ENCODE measurements at places on chromosomes 1 and 21.

DNA sequence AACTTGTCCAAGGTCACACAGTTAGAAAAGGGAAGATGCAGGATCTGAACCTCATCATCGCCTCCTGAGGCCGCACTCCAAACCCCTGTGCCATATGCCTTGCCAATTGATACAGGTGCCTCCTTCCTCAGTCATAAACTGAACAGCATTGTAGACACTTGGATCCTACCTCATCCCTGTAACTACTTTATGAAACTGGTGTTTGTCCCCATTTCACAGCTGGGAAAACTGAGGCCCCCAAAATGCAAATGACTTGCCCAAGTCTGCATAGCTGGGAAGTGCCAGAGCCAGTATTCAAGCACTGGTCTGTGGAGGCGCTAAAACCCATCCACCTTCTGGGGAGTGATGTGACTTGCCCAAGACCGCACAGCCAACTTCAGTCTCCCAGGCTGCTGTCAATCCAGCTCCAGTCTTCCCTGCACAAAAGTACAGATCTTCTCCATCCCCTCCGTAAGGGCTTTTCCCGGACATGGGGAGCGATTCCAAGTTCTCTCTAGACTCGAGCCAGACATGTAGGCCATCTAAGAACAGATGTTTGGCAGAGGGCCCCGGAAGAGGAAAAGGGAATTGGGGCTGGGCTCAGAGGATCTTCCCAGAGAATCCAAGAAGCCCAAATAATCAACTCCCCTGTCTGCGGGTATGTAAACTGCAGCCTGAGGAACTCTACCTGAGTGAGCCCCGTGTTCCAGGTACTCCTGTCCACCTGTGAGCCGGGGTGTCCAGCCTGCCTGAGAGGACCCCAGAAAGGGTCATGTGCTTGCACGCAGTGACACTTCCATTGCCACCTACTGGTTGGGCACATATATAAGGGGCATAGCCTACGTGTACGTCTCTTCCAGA is 60.5 kb downstream of the SYT2 start:
- no peak for DNase-seq

DNA sequence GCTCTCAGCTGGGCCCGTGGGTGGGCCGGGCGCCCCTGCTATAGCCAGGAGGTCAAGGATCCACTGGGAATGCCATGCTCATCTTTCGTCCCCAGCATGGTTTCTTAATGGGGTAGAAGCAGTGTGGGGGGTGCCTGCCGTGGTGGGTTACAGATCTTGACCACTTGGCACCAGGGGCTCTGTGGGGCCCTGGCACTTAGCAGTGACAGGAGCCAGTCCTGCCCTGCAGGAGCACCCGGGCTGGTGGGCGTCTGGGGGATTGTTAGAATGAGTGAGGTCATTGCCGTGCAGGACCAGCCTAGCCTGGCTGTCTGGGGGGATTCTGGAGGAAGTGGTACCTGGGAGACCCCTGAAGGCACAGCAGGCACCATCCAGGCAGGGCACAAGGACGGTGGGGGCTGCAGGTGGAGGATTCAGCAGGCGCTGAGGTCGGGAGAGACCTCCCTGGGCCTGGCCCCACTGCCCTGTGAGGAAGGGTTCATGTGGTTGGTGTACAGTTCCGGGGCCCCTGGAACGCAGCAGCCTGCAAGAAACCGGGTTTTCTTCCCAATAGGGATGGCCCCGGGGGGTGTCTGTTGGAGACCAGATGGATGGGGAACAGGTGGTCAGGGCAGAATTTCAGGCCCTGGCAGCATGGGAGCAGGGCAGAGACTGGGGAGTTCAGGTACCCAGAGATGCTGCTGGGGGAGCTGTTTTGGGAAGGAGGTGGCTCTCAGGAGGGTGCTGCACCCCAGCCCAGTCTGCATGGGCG is 4.8 kb downstream of the AIRE start:
- DNase-seq = no peak

DNA sequence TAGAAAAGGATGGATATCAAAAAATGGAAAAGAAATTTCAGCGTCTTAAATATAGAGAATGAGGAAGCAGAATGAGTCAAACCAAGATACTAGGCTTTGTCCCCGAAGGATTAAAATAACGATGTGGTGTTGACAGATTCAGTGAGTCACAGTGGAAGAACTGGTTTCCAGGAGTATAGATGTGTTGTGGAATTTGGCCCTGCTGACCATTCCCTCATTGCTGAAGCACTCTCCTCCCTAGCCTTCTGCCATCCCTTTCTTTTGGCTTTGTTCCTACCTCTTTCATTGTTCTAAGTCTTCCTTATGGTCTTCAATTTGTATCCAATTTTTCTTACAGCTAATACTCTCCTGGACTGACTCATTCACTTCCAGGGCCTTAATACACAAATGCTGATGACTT is 23.1 kb upstream of the USP25 start:
- DNase-seq = peak; percentile 97

DNA sequence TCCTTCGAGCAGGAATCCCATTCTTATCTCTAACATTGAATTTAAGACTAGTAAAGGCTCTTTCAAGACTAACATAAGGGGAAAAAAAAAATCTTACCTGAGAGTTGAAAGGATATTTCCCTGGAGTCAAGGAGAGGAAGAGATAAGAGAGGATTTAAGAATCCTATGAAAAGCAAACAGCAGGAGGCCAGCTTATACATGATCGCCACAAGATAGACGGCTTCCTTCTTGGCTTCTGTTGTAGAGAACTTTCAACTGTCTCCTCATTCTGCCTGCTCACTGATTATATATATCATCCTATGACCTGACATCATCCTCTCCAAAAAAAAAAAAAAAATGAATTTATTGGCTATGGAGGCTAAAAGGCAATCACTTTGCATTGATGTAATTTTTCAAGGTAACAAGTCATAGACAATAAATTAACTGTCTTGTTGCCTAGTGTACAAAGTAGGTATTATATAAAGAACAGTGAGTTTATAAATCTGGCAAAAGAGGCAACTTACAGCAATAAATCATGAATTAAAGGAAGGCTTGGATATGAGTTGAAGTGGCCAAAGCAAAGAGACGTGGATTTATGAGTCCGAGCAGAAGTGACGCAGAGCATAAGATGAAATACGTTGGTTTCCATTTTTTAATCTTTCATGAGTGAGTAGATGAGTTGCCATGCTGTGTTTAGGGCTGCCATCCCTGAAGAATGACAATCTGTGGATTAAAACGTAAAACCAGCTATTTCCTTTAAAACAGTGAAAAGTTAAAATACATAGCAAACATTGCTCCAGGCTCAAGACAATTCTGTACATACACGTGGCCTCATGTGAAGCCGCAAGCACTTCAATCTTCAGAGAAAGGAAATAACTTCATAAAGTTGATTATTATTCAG is at the start of gene UTS2:
TSS of gene UTS2 (minus strand) at position 262 of the 880 bp plus-strand sequence. CDS start at position 200, 62 bp downstream.
- DNase-seq = no peak

GRCh38 chr1:153359241-153359640 is 1.6 kb downstream of the S100A9 start:
- no peak for DNase-seq

DNA sequence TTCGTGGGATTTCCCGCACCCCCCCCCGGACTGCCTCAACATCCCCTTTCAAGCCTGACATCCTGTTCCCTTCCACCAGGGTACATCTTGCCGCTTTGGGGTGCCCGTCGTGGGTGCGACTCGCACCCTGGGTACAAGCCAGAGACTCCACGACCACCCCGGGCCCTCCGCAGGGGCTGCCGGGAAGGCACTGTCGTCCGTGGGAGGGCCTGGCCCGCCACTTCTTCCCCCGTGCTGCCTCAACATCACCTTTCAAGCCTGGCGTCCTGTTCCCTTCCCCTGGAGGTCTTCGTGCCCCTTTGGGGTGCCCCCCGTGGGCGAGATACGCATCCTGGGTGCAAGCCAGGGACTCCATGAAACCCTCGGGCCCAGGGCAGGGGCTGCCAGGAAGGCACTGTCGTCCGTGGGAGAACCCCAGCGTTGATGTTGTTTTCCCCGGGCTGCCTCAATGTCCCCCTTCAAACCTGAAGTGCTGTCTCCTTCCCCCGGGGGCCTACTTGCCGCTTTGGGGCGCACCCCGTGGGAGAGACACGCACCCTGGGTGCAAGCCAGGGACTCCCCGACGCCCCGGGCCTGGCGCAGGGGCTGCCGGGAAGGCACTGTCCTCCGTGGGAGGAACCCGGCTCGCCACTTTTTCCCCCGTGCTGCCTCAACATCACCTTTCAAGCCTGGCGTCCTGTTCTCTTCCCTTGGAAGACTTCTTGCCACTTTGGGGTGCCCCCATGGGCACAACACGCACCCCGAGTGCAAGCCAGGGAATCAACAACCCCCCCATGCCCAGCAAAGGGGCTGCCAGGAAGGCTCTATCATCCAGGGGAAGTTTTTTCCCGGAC is 138.6 kb downstream of the LIPI start:
- DNase-seq = no peak

GRCh38 chr1:160221089-160221488 is 15.9 kb downstream of the PEA15 start:
- no peak for DNase-seq

GRCh38 chr1:22157359-22157966 is 14.6 kb upstream of the WNT4 start:
- no peak for DNase-seq

- peak; percentile 53 for DNase-seq
Measured at GRCh38 chr1:160101037-160101716, 2.8 kb upstream of the IGSF8 start.

GRCh38 chr21:44701023-44701400 is 4.0 kb downstream of the KRTAP10-12 start:
- no peak for DNase-seq

DNA sequence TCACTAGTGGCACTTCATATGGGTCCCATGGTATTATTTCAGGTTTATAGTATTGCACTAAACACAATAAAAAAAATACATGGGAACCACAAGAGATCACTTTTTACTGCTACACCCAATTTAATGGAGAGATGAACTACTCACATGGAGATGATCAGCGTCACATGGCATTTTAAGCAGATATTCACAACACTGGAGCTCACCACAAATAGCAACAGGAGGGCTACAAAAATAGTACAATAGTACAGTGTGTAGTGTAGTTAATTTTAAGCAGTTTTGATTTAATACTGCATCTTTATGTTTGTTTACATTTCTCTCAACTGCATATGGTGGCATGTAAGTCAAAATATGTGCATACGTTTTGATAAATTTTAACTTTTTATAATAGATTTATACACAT is 31.0 kb downstream of the SNX7 start:
- no peak for DNase-seq

GRCh38 chr1:77316966-77317365 is 35.1 kb downstream of the AK5 start:
- DNase-seq = no peak

- DNase-seq = no peak
Measured at GRCh38 chr1:3697810-3698209, 45.5 kb downstream of the TP73 start.

- no peak for DNase-seq
Measured at GRCh38 chr1:197773856-197774255, 1.4 kb downstream of the DENND1B start.

DNA sequence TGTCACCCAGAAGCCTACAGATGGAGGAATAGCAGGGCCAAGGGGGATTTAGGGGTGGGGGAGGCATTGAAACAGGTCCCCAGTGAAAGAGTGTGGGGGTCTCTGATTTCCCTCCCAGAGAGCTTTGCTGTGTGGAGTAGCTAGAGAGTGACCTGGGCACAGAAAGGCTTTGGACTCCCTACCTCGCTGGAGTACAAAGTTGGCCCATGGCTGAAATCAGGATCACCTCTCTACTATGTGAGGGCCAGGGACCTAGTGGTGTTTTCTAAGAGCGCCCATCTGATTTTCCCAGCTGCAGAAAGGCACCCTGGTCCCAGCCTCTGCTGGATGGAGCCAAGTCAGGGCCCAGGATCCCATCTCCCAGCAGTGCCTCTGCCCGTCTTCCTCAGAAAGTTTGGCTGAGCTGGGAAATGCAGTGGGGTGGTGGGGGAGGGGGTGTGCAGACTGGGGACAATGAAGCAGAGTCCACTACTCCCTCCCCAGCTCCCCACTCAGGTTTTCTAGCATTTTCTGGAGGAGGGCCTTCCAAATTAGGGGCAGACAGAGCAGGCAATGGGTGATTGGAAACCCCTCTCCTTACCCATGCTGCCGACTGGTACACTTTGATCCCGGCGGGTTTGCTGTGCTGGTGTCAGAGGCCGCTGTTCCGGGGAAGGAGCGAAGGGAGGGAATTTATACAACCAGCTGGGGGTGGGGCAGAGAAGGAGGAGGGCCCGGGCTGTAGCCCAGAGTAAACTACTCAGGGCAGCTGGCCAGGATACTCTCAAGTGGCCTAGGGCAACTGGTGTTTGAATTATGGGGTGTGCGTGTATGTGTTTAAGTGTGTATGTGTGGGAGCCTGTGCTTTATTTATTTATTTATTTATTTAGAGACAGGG is at the start of gene SELENBP1:
TSS of gene SELENBP1 (minus strand) at position 648 of the 877 bp plus-strand sequence. CDS start at position 584, 64 bp downstream.
- peak; percentile 84 for DNase-seq

DNA sequence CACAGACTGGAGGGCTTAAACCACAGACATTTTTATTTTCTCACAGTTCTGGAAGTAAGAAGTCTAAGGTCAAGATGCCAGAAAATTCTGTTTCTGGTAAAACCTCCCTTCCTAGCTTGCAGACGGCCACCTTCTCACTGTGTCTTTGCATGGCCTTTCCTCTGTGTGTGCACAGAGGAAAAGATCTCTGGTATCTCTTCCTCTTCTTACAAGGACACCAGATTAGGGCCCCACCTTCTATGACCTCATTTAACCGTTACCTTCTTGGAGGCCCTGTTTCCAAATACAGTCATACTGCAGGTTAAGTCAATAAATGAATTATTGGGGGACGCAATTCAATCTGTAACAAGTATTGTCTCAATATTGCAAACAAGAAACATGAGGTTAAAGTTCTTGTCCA is 63.0 kb upstream of the PRDX6 start:
- no peak for DNase-seq

- no peak for DNase-seq
Measured at GRCh38 chr1:155192346-155193274, 15.1 kb downstream of the THBS3 start.

- no peak for DNase-seq
Measured at GRCh38 chr1:45394342-45394741, 54.1 kb upstream of the MUTYH start.

- DNase-seq = no peak
Measured at GRCh38 chr1:234683127-234683860, 73.3 kb upstream of the IRF2BP2 start.

DNA sequence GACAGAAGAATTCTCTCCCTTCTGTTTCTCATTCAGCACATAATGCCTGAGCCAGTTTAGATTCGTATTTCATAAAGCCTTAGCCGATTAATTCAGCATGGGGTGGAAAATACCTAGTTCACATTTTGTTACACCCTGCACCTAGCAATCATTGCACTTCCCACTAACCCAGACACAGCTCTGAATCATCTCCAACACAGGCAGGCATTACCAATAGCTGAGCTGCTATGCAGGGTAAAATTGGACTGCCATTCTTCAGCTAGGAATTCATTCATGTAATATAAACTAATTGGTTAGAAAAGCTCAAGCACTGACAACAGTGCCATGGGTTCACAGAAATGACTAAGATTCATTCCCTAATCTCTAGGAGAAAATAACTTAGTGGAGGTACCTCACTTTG is 26.9 kb upstream of the NKAIN1 start:
- no peak for DNase-seq

DNA sequence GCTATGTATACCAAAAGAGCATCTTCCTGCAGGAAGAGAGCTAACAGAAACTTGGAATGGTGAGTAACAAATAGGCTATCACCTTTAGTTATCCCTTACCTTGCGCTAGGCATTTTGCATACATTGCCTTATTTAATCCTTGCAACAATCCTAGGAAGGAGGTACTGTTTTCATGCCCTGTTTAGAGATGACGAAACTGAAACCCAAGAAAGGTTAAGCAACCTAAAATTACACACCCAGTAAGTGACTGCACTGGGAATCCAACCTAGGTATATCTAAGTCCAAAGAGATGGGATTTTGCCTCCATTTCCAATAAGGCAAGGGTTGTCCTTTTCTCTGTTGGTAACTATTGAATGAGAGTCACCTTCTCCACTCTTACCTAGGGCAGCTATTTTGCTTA is 144.5 kb downstream of the TM2D1 start:
- DNase-seq = no peak
